ENCODE measurements at places on chromosomes 4 and X.
A peak's percentile ranks its signal among the peaks of the same experiment; 100 is the strongest.

GRCh38 chr4:168868044-168868781 is 141.8 kb downstream of the CBR4 start:
- no peak for DNase-seq

DNA sequence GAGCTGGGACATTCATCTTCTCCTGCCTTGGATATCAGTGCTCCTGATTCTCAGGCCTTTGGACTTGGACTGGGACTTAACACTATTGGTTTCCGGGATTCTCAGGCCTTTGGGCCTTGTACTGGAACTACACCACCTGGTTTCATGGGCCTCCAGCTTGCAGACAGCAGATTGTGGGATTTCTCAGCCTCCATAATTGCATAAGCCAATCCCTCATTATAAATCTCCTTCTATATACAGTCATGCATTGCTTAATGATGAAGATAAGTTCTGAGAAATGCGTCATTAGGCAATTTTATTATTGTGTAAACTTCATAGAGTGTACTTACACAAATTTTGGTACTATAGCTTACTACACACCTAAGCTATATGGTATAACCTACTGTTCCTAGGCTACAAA is 8.9 kb upstream of the CCNG2 start:
- DNase-seq, result no peak

DNA sequence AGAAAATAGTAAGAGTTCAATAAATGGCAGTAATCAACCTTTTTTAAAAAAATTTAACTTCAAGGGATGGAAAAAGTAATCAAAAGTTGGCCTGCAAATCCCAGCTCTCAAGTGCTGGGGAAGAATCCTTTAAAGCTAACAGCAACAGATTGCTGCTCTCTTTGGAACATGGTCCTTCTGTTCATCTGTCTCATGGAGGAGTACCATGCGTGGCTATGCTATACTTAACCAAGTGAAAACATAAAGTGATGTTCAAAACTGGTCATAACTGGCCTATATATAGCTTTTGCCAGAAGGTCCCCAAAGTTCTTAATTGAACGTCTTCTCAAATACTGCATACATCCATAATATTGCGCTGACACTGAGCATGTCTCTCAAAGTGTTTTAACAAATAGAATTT is 154.4 kb downstream of the GABRB1 start:
- no peak for DNase-seq

GRCh38 chr4:135418353-135418752 is 1216.8 kb upstream of the PABPC4L start:
- DNase-seq, result peak; percentile 24

DNA sequence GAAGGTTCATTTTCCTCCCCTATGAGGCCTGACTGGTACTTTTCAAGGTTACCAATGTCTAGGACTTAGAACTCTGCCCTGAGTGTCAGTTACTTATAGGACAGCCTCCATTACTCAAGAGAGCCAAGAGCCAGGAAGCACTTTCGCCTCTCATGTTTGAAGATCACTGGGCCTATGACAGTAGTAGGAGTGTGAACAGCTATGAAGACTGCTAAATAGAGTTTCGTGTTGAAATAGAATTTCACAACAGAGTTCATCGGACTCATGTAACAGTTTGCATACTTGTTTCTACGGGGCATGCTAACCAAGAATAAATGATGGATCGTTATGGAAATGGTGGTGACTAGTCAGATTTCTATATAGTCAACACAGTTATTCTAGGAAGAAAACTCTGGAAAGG is 97.8 kb upstream of the GPC4 start:
- DNase-seq, result no peak

DNA sequence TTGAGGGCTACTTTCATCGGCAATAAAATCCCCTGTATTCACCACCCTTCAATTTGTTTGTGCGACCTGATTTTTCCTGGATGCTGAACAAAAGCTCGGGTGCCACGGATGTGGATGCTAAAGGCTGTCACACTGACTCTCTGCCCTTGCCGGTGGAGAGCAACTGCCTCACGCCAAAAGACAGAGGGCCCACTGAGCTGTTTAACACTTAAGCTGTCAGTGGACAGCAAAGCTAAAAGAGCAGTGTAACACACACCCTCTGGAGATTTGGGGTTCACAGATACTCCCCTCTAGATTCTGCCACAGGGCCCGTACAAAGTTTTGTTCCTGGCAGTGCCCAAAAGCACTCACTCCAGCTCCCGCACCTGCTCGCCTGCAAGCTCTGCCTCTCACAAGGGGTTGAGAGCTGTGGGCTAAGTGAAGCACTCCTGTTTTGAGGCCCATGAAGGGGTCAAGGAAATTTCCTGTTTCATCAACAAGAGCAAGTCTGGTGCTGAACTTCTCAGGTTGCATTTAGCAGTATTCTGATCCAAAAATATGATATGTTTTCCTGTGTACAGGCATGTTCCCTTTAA is 1571.9 kb downstream of the ADGRL3 start:
- no peak for DNase-seq

DNA sequence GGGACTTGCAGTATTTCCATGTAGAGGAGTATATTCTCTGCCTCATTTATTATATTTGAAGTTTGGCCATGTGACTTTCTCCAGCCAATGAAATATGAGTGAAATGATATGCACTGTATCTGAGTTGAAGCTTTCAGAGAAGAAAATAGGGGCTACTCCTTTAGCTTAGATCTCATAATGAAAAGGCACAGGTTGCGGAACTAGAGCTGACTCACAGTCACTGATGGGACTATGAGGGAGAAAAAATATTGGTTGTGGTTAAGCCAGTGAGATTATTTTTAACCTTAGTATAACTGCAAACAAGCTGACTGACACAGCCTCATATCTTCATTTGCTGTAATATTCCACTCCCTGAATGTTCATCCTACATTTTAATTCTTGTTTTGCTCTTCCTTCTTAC is 1104.3 kb downstream of the RPA4 start:
- no peak for DNase-seq

Data from HS-27A (cell line).